Kasumi-1 (cell line): ENCODE measurements at places on chromosomes 5 and 9.
A peak's percentile ranks its signal among the peaks of the same experiment; 100 is the strongest.

DNA sequence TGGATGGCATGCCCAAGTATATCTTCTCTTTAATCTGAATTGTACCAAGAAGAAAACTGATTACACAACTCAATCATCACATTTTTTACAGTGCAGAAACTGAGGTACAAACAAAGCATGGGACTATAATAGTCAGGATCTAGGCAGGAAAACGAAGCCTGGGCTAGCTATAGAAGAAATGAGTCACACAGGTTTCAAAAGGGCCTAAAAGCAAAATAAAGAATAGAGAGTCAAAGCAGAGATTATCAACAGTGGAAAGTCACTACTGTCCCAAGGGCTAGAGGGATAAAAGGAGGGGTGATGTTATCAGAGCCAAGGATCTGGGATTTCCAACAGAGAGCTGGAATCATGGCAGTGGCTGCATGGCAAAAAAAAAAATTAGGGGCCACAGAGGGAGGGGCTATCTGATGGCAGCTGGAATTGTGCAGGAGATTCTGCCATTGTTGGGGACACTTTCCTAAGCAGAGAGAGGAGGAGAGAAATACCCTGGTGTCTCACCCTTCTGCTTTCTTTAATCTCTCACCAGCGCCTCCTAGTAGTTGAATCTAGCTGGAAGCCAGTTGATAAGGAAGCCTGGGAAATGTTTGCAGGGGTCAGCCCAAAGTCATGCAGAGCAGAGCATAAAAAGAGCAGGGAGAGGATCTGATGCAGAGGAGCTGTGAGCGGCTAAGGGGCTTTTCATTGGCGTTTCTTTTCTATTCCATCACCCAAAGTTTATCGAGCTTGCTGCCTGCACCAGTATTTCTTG is 343.2 kb downstream of the ACTL7B start:
- DNase-seq = no peak

DNA sequence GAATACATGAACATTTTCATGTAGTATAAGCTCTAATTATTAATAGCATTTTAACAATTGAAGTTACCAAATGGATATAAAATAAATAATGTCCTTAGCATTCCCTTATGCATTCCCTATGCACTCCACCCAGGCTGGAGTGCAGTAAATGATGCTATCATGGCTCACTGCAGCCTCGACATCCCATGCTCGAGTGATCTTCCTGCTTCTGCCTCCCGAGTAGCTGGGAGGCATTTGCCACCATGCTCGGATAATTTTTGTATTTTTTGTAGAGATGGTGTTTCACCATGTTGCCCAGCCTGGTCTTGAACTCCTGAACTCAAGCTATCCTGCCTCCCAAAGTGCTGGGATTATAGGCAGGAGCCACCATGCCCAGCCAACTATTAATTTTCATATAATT is 184.0 kb downstream of the PBX3 start:
- DNase-seq = no peak

DNA sequence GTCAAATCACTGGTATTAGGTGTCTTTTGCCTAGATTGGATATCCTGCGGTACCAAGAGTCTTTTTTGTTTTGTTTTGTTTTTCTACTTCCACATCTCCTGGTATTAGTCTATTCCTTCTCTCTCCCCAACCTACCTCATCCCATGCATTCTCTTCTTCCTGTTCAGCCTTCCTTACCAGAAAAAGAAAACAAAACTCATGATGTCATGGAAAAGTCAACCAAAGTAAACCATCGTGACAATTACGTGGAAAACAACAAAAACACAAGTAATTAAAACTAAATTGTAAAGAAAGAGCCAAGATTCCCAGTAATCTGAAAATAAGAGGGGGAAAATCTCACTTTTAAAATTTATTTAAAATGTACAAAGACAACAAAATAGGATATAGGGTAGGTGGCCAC is 38.3 kb downstream of the TMEM167A start:
- no peak for DNase-seq

DNA sequence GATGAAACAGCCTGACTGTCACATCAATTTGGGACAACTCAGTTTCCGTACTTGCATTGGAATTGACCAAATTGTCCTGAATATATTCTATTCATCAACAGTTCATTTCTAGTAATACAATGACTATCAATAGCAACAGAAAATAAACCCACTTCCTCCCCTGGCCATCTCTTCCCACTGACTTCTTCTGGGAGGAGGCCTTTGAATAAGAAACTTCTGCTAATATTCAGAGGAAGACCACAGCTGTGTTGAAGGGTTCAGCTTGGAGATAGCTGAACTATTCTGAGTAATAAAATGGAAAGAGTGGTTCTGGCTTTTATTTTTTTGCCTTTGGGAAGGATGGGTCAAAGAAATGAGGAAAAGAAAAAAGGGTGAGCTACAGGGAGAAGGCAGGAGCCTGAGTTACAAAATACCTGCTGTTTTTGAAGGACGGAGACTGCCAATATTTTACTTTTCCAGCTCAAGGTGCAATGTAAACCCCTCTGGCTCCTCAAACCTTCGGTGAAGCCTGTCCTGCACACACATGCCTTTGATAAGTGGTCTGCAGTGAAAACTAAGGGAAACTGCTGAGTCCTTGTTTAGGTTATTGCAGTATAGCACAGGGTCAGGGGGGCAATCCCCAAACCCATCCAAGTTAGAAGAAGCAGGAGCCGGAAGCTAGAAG is 29.9 kb downstream of the FYB1 start:
- peak; percentile 45 for DNase-seq

GRCh38 chr5:3033033-3033755 is 281.7 kb upstream of the IRX2 start:
- no peak for DNase-seq

DNA sequence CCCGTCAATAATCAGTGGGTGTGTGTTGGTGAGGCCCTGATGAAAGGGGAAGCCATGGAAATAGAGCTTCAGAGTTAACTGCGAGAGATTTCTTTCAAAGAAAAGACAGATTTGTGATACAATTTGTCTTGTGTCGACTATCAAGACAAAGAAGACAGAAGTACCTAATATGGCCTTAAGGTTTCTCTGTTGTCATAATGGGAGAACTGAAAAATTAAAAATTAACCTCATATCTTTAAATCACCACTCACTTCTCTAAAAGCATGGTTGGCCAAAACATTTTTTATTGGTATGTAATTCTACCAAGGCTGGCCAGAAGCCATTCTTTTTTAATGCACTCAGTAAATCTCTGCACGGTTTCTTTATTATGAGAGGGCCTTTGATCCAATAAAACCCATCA is 282.9 kb upstream of the WWC1 start:
- DNase-seq = no peak

DNA sequence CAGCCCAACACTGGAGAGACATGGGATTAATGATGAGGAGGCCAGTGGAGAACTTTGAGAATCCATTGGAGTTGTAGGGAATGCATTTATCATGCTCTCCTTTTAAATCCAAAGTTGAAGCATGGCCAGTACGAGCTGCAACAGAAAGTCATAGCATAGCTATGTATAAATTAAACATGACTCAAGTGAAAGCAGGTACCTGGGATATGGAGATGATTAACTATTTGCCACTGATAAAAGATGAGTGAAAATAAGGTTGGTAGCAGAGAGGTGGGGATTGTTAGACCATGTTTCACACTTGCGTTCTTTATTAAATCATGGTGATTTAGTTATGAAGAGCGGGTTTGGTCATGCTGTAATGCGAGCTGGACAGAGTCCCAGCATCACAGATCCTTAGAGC is 189.6 kb downstream of the ARHGEF28 start:
- no peak for DNase-seq

DNA sequence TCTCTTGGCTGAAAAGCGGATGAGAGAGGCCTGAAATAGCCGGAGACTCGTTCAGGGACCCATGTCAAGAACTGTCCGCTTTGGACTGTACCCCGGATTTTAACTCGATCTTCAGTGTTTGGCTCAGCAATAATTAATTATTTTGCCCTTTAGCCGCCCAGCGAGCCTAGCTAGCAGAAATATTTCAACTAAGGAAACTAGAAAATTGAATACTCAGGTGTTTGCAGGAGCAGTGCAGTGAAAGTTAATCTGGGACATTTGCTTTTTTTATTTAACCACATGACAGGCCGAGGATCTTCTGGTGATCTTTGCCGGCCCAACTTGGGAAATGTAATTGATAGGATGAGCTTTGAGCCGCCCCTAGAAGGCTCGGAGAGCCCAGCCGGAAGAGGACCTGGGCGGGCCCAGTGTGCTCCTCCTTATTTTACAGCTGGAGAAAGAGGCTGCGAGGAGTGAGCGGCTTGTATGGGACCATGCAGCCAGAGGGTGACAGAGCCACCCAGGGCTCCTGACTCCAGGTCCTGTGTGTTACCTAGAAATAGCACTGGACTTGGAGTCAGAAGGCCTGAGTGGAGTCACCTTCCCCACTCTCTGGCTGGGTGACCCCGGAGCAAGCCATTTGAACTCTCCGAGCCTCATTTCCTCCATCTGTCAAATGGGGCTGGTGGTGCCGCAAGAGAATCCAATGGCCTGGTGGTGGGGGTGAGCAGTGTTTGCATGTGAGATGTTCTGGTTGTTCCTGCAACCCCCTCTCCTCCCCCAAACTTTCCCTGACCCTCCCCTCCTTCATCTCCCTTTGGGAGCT is 2.4 kb downstream of the PPARGC1B start:
- DNase-seq = peak; percentile 67

GRCh38 chr9:35067056-35067455 is 5.4 kb downstream of the VCP start:
- no peak for DNase-seq

GRCh38 chr5:57085306-57086081 is 88.4 kb upstream of the GPBP1 start:
- DNase-seq = no peak

- DNase-seq = no peak
Observed at GRCh38 chr9:98504298-98505282, 204.1 kb downstream of the GABBR2 start.

DNA sequence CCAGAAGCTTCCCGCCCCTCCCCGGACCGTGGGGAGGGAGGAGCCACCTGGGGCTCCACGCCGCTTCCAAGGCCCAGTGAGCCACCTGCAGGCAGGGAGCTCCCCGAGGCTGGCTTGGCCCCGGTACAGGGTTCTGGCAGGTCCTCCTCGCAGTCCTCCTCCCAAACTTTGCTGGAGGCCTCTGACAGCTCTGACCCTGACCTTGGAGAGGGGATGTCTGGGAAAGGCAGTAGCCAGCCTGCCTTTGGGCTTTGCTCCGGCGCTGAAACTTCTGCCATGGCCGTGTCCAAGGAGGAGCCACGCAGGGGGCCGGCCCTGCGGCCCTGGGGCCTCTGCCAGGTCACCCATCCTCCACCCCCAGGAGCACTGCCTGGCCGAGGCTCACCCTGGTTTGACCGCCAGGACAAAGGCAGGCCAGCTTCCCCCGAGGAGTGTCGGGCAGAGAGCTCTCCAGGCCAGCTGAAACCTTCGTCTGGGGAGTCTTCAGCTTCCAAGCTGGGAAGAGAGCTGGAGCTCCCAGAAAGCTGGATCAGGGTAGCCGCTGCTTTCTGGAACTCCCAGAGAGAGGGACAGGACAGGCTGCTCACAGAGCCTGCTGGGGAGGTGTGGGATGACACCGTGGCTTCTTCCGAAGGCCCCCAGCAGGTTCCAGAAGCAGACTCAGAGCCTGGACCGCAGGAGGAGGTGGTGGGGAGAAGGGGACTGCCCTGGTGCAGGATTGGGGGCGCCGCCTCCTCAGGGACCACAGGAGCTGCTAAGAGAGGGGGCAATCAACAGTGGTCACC is 9.0 kb upstream of the QSOX2 start:
- no peak for DNase-seq

DNA sequence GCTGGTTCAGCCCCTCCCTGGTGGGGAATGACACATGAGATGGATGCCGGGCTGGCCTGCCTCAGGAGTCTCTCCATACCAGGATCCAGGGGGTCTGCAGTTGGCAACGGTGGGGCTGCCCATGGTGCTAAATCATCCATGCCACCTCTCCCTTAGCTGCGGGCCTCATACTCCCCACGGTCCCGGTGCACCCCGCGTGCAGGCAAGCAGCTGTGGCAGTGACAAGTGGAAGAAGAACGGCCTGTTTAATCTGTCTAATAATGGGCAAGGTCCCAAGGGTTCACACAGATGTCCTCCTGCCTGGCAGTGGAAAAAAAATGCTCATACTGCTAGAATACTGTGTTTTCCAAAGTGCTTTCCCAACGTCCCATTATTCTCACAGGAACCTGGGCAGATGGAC is 196.9 kb upstream of the PANK3 start:
- no peak for DNase-seq

DNA sequence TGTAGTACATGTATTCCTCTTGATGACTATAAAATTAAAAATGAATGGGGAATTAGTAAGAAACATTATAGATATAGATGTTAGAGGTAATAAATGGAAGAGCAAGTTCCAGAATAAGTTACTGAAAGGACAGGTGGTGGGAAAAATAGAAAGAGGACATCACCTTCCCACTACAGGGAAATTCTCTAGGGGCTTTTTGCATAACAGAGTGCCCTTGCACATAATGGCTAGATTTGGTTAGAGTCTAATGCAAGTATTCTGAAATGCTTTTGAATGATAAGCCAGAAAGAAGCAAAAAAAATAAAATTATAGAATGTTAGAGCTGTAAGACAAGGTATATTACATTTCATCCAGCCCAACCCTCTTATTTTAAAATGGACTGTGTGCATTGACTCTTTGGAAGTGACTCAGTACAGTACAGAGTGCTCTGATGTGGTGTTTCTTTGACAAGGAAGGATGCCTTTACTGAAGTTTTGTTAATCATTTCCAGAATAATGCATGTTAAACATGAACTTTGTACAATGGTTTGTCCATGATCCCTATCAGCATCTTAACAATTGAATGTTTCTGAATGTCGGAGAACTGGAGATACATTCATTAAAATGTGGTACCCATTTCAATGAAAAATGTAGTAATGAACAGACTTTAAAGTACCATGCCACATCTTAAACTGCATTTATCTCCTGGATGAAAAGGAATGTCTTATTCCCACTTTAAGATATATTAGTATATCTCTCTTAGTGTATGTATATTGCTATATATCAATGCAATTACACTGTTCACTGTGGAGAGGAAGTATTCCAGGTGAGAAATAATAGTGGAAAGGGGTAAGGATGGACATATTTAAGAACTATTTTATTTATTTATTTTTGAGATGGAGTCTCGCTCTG is 391.1 kb downstream of the ADGRV1 start:
- no peak for DNase-seq

GRCh38 chr5:154625031-154625430 is 130.1 kb upstream of the LARP1 start:
- DNase-seq = no peak

GRCh38 chr5:156128026-156128425 is 198.9 kb upstream of the SGCD start:
- no peak for DNase-seq

GRCh38 chr9:34493972-34494535 is 28.7 kb downstream of the ENHO start:
- peak; percentile 32 for DNase-seq
